ENCODE measurements at places on chromosomes 6 and 20.

DNA sequence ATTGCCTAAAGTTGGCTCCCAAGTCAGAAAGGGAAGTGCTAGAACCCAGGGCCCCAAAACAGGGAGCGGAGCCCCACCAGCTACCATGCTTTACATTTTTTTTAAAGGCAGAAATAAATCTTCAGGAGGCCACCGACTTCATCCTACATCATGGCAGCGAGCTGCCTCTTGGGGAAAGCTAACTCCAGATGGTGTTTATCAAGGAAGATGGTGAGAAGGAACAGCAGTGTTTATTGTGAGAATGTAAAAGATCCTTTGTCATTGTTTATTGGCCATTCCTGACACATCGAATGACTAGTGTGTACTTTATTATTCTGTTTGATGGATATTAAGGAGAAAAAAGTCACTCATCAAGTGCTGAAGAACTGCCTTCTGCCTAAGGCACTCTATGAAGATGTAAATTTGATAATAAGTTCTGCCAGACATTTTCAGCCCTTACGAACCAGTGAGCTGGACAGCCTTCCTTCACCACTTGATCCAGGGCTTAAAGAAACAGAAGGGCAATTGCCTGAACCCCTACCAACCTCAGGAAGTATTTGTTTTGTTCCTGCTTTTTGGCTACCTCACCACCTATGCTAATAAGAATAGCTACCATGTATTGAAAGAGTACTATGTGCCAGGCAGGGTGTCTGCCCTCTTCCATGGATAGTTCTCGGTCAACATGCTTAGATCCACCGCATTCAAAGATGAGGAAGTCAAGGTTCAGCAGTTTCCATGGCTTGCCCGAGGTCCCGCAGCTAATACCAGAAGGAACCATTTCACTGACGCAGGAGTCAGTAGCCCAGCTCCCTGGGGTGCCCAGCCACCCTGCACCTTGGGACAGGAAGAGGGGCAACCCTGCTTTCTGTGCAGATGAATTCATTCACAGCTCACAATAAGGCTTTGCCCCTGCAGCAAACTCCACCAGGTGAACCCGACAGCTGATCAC, 194.7 kb upstream of the RREB1 start:
- DNase-seq = no peak

GRCh38 chr6:134676307-134677281, 273.3 kb downstream of the ALDH8A1 start:
- DNase-seq = peak; percentile 77

DNA sequence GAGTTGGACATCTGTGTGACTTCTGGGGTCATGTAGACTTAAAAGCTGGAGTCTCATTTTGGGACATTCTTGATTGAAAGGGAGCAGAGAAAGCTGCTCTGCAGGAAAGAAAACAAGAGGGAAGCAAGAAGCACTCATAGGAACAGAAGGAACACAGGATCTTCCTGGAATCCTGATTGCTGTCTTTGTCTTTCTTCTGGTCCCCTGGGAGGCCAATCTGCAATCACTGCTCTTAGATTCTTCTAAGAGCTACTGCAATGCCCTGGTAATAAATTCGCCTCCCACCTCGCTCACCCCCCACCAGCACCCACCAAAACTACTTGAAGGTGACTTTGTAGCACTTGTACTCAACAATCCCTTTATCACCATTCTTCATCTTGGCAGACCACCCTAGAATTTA, 51.8 kb downstream of the SLC35B3 start:
- no peak for DNase-seq

- no peak for DNase-seq
Observed at GRCh38 chr6:45949256-45949655, 66.4 kb downstream of the CLIC5 start.

DNA sequence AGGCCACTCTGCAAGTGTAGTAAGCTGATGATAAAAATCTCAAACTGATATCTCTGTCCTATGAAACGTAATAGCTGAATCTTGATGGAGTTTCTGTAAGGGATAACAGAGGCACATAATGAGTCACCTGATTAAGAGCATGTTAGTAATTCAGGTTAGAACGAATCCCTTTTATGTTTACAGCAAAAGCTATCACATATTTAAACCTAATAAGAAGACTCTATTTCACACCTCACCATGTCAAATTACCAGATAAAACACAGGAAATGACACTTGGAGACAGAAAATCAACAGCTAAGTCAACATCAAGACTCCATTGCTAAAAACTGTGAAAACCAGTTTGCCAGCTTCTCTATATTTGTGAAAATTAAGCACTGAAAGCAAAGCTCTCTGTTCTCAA, 11.8 kb downstream of the CST7 start:
- no peak for DNase-seq

GRCh38 chr6:135346747-135347146, 150.8 kb downstream of the AHI1 start:
- DNase-seq = no peak

- no peak for DNase-seq
Observed at GRCh38 chr6:161154796-161155335, 119.0 kb downstream of the AGPAT4 start.

DNA sequence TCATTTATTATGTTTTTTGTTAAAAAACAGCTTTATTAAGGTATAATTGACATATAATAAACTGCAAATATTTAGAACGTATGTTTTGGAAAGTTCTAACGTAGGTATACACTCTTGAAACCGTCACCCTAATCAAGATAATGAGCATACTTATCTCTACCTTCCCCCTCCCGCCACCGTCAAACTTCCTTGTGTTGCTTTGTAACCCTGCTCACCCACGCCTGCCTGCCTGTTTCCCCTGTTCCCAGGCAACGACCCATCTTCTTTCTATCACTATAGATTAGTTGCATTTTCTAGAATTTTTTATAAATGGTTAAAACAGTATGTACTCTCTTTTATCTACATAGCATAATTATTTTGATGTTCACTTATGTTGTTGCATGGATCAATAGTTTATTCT, 33.5 kb upstream of the GCLC start:
- DNase-seq = no peak

- DNase-seq = no peak
Observed at GRCh38 chr20:58040447-58041290, 187.8 kb downstream of the ANKRD60 start.

- DNase-seq = no peak
Observed at GRCh38 chr6:106185615-106186014, 99.5 kb downstream of the PRDM1 start.

DNA sequence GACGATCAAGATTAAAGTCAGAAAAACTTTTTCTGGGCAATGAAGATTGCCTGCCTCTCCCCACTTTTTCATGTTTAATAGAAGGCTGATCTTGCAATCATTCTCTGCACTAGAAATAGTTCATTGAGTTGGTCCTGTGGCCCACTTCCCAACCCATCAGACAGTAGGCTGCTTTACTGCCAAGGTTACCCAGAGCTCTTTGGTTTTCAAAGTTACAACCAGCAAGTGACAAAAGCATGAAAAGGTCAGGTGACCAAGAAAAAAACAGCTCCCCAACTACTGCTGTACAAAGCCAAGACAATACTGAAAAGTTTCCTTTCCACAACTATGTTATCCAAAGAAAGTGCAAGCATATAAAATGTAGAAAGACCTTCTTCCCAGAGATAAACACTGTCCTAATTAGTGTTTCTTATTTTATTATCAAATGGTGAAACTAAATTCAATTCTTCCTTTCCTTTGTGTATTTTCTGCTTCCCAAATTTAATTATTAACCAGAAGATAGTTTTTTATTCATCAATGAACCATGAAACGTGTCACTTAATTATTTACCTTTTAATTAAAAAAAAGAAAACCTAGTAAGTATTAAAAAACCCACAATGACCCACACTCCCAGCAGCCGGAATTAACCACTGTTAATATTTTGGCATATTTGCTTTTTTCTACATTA, 16.6 kb downstream of the DNAAF9 start:
- DNase-seq = no peak

DNA sequence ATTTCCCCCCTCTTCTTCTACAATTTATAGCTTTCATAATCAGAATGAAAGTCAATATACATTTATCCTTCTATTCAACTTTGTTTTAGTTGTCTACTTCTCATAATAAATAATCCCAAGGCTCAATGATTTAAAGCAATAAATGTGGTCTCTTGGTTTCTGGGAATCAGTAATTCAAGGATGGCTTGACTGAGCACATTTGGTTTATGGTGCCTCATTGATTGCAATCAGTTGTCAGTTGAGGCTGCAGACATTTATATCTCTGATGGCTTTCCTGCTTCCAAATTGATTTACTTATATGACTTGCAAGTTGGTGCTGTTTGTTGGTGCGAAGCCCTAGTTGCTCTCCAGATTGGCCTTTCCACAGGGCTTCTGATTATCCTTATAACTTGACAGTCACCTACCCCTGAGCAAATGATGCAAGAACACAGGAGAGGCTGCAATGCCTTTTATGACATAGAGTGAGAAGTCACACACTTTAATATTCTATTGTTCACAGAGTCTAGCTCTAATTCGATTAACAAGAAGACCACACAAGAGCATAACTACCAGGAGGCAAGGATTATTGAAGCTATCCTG, 2.7 kb upstream of the CRISP1 start:
- DNase-seq = no peak

DNA sequence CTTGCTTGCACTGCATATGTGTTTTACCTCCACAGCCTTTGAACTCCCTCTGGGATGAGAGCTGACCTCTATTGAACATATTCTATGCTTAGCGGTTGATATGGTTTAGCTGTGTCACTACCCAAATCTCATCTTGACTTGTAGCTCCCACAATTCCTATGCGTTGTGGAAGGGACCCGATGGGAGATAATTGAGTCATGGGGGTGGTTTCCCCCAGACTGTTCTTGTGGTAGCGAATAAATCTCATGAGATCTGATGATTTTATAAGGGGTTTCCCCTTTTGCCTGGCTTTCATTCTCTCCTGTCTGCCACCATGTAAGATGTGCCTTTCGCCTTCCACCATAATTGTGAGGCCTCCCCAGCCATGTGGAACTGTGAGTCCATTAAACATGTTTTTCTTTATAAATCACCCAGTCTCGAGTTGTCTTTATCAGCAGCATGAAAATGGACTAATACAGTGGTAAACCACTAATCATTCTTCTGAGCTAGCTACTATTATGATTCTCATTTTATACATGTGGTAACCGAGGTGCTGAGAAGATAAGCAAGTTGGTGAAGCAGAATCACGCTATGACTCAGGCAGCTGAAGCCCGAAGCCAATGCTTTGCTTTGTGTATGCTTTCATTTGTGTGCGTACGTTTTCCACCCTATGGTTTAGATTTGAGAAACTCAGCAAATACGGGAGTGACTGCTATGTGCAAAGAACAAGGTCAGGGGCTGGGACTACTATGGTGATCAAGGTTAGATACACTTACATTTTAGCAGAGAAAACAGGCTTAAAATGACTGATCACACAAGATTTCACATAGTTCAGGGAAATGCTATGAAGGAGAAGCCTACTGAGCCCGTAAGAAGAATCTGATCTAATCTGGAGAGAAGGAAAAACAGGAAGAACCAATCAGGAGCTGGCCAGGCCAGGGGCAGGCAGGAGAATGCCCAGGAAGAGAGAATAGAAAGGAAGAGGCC, 363.5 kb downstream of the ESR1 start:
- DNase-seq = no peak

- no peak for DNase-seq
Observed at GRCh38 chr6:106165885-106166485, 79.8 kb downstream of the PRDM1 start.

- no peak for DNase-seq
Observed at GRCh38 chr6:105193647-105194046, 13.8 kb upstream of the POPDC3 start.

DNA sequence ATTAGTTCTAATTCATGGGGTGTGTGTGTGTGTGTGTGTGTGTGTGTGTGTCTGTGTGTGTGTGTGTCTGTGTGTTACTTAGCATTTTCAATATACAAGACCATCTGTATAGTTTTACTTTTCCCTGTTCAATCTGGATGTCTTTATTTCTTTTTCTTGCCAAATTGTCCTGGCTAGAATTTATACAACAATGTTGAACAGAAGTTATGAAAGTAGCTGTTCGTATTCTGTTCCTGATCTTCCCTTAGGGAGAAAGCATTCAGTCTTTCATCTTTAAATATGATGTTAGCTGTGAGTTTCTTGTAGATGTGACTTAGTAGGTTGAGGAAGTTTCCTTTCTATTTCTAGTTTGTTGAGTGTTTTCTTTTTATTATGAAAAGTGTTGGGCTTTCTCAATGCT, 334.7 kb upstream of the RNF24 start:
- no peak for DNase-seq

DNA sequence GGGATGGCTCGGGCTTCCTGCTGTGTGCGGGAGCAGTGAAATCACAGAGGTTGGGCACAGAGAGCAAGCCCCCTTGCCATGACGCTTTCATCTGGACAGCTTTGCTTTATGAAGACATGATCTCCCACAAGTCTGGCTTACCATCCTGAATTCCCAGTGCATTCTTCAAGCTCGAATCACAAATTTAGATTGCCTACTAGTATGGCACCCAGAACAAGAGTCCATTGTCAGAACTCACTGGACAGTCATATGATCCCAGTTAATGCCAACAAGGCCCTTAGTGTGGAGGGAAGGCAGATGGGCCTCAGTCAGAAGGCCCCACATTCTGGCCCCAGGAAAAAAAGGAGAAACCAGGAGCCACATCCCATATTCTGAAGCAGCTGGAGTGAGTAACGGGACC, 147.3 kb upstream of the FOXQ1 start:
- no peak for DNase-seq

GRCh38 chr20:47464380-47465101, 37.1 kb upstream of the NCOA3 start:
- peak; percentile 6 for DNase-seq

GRCh38 chr6:106486236-106486635, 125.7 kb downstream of the CRYBG1 start:
- no peak for DNase-seq

DNA sequence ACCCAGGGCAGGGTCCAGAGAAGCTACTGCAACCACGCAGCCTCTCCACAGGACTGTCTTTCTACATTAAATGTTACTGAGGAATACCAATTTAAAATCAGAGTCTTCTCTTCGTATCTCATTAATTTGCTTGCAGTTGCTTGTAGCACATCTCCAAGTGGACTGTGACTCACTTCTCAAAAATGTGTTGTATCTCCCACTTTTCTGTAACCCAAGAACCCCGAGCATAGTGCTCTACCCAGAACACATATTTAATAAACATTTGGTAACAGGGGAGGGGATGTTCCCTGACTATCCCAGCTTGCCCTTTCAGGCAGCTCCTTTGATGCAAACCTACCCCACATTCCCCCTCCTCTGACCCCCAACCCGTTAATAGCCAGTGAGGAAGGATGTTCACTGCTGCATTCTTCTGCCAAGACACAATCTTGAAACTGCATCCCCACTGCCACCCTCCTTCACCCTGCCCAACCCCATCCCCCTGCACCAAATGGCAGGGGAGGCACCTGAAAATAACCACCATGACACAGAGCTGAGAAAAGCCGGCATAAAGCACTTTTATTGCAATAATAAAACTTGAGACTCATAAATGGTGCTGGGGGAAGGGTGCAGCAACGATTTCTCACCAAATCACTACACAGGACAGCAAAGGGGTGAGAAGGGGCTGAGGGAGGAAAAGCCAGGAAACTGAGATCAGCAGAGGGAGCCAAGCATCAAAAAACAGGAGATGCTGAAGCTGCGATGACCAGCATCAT, 24.2 kb downstream of the FKBP1A start:
- no peak for DNase-seq

All from NCI-H1417 (cell line).